Fibroblast of mammary gland (primary cell): ENCODE measurements at places on chromosomes 3 and 15.
A peak's percentile ranks its signal among the peaks of the same experiment; 100 is the strongest.

DNA sequence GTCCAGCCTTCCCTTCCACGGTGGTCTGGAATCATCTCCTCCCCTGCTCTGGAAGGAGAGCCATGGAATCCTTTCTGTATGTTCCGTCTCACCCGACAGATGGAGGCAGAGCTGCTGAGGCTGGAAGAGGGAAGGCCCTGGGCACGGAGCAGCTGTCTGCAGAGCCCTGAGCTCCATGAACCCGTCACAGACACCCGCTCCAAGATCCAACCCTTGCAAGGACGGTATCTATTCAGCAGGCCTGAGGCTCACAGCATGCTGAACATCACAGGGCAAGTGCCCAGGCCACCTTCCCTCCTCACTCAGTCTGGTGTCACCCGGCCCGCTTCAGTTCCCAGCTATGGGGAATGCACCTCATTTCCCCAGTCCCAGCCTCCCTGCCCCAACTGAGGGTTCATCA lies 103.9 kb downstream of the LRIG1 start:
- DNase-seq = no peak

- DNase-seq = no peak
Observed at GRCh38 chr15:75342221-75342620, 4.6 kb upstream of the NEIL1 start.

- no peak for DNase-seq
Observed at GRCh38 chr3:182268711-182269110, 524.6 kb upstream of the ATP11B start.

- no peak for DNase-seq
Observed at GRCh38 chr15:74328331-74329056, 39.0 kb downstream of the CYP11A1 start.

GRCh38 chr3:172478116-172478515 lies 29.9 kb upstream of the GHSR start:
- no peak for DNase-seq

DNA sequence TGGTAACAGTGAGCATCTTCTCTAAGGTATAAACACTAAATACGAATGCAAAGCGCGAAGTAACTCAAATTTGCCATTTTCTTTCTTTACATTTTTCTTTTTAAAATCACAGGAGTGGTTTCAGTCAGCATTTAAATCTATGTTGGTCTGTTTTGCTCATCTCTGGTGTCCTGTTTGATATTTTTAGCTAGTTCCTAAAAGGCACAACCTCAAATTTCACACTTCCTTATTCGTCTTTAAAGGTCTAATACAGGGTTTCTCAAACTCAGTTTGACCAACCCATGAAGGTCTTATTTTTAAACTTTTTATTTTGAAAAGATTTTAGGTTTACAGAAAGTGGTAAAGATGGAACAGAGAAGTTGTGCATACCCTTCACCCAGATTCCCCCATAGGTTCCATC lies 201.1 kb downstream of the MAGI1 start:
- no peak for DNase-seq

DNA sequence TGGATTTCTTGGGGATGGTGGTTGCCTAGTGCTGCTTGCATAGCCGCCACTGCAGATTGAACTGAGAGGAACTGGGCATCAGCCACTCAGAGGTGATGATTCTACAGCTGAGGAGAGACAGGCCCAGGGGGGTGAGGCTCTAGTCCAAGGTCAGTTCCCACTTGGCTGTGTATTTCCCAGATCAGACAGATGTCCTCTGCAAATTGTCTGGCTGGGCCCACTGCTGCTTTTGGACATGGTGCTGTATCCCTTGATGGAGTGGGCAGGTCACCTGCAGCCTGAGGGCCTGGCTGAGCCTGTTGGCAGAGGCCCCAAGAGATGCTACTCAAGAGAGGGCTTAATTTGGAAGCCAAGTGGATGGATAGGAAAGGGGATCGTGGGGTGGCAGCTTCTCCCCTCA lies 124.5 kb upstream of the CTDSPL start:
- DNase-seq = no peak

DNA sequence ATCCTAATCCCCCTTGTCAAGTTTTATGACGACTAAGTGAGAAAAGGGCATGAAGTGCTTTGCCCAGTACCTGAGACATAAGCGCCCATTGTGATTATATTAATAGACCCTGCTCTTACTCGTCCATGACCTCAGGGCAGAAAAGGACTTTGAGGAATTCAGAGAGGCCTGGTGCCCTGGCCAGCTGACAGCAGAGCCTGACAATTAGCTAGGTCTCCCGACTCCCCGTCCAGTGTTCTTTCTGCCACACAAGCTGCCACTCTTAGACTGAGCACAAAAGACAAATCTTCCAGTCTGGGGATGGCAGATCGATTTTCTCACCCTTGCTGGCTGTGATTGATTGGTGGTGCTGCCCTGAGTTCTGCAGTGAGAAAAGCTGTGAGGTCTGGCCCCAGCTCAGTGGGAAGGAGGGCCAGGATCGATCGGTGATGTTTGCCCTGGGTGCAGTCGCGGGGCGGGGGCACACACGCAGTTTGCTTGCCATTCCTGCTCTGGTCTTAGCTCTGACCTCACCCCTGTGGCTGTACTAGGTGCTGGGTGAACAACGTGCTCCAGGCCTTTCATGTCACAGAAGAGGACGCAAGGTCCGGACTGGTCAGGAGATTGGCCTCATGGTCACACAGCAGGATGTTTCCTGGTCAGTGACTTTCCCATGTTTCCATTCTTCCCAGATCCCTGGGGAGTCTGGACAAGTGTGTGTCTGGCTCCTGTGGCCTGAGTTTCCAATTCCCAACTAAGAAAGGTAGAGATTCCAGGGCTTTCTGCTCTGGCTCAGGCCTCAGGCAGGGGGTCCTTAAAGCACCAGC lies 67.4 kb upstream of the TLE3 start:
- DNase-seq = no peak

DNA sequence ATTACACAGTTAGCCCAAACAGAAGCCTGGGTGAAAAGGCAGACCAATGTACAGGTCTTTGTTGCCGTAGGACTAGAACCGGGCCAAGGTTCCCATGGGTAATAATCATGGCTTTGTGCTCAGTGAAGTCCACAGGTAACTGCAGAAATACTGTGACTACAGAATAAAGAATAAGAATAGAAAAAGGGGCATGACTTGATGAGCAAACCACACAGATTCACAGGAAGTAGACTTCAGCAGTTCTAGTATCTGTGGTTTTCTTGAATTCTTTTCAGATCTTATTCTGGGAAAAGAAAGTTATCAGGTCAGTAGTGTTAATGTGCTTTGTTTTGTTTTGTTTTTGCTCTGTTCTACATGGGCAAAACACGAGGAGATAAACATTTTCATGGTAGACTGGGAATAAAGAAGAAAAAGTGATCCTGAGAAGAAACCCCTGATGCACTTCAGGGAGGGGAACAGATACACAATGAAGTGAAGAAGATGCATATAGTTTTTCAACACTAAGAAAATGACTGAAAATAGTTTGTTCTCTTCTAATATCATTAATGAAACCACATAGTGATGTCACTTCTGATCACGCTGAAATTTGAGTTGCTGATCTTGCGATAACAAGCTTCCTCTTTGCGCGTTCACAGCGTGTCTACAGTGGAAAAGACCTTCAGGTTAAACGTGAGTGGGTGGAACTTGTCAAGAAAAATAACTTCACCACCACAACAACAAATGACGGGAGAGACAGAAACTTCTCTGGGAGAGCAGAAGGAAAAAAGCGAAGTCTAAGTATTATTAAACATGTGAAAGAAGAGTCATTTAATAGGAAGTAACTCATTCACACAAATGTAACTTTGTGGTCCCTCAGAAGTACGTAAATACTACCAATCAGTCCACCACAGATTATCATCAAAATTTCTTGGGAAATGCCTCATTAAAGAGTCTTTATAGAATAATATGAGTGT lies 315.8 kb upstream of the SATB1 start:
- no peak for DNase-seq

DNA sequence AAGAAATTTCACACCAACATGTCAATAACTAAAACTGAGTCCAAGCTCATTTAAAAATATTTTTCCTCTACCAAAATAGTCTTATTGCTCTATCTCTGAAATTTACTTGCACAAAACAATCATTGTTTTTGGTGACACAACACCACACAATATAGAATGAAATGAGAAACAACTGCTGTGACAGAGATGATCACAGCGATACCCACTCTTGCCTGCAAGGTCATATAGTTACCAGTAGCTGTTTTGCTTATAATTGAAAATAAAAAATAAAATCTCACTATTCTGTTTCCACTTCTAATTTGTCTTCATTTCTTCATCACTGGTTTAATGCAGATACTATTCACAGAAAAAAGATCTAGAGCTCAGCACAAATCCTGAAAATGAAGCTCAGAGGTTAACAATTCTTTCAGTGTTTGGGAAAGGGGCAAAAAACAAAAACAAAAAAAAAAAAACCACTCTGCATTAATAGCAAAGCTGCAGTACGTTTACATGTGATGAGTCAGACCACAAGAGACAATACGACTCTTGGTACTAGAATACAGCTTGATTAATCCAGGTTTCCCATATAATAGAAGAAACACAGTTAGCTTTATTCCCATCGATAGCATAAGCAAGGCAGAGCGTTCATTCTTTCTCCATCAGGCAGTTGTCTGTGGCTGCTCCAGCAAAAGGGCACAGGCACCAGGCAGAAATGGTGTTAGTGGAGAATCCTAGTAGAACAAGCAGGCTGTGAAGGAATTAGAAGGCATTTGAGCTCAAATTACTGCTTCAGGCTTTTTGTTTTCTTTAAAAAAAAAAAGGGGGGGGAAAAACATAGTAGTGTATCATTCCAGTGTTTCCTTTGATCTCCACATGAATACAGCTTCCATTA lies 773 bp downstream of the ANKRD28 start:
- DNase-seq = peak; percentile 89

DNA sequence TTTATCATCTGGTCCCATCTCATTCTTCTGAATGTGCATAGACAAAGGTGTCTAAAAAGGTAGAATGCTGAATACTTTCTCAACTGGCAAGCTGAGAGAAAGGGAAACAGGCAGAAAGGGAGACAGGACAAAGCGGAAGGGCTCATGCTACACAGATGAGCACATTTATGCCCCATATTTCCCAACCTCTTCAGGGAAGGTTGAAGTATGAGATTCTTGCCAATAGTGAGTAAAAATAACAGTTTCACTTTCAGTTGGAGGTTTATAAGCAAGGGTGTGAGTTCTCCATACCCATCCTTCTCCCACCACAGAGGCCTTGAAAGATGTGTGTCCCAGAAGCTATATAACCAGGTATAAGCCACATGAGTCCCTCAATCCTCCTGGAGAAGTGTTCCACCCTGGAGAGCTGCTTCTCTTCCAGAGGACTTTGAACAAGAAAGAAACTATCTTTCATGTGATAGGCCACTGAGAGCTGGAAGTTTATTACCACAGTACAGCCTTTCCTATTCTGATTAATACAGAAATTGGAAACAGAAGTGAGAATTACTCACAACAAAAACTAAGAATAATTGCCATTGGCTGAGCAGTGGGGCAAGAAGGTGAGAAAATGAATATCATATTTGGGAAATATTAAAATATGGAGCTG lies 709.4 kb upstream of the NR2F2 start:
- DNase-seq = peak; percentile 65

- peak; percentile 70 for DNase-seq
Observed at GRCh38 chr3:115401851-115402501, 221.3 kb upstream of the GAP43 start.

DNA sequence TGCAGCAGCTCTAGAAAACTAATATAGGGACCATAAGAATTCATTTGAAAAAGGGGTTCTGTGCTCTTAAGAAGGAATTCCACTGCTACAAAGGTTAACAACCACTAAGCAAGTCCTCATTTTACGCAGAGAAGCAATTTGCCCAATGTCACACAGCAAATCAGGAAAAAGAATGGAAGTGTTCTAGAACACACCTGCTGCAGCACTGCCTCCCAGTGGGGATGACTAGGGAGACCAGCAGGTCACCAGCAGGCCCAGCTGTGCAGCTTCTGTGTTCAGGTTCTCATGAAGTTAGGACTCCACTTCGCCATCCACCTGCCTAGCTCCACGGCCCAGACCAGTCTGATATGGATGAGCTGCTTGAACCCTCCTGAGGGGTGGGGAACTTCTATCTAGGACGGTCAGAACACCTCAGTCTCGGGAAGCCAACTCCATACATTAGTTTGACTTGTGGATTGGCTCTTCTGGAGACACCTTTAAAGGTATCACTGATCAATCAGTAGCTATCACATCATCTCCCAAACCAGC lies 18.6 kb downstream of the POMGNT2 start:
- peak; percentile 12 for DNase-seq

- no peak for DNase-seq
Observed at GRCh38 chr3:45311327-45311726, 77.0 kb upstream of the LARS2 start.

DNA sequence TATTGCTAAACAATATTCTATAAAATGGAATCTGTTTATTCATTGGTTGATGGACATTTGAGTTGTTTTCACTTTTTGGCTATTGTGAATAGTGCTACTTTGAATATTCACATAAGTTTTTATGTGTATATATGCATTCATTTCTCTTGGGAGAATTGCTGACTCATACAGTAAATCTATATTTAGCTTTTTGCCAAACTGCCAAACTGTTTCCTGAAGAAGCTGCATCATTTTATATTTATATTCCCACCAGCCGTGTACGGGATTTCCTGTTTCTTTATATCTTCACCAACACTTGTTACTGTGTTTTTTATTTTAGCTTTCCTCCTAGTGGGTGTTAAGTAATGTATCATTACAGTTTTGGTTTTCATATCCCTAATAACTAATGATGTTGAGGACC lies 12.5 kb upstream of the TCAIM start:
- peak; percentile 61 for DNase-seq

DNA sequence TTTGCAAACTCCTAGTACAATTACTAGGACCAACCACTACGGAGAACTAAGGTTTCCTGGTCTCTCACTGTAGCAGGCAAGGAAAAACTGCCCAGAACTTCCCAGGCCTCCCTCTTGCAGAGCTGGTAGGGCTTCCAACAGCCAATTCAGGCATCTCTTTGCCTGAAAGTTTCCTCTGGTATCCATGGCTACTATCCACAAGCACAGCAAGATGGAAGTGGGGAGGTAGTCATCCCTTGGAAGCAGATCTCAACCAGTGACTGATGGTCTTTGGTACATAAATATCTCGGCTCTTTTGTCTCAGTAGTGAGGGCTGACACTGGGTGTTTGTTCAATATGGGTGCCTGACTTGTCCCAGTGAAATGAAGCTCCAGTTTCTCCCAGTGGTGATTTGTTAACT lies 201.3 kb upstream of the MRPL3 start:
- no peak for DNase-seq
